ENCODE measurements at places on chromosomes 7 and 10. TPM values are rescaled to one million over a fixed set of nuclear protein-coding genes. Genes with fewer than 3 reads are reported as not detected.

The STAM gene
- polyA plus RNA-seq = 10.5 TPM

The ZNF487 gene
- 8.8 TPM for polyA plus RNA-seq

The CFAP69 gene
- 1.8 TPM for polyA plus RNA-seq

The FBXO24 gene
- not detected for polyA plus RNA-seq

The TUBGCP2 gene
- polyA plus RNA-seq = 11.3 TPM

The CLRN3 gene
- polyA plus RNA-seq = 6.3 TPM

- H3K4me3 ChIP-seq = peak overlapping the region; percentile 72
- peak overlapping the region; percentile 2 for H3K27ac ChIP-seq
- H3K4me1 ChIP-seq = no peaks in the 10 kb centered on the region
- H3K27me3 ChIP-seq = no peaks in the 10 kb centered on the region
- peak; percentile 85 for DNase-seq
- no peaks in the 10 kb centered on the region for H3K36me3 ChIP-seq
Observed at GRCh38 chr10:21496343-21497176, 28.9 kb downstream of the SKIDA1 start.

DNA sequence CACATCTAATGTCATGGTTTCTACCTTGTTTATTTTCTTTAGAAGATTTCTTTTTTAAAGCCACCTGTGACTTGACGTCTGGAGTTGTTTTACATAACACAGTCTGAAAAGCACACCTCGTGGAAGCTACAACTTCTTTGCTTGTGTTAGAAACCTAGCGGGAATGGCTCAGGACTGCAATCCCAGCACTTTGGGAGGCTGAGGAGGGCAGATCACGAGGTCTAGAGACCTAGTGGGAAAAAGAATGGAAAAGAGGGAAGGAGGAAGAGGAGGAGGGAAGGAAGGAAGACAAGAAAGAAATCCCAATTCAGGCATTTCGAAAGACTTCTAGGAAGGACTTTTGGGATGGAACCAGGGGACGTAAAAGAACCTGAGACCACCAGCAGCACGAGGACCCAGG, 146.3 kb upstream of the CELF2 start:
- H3K27me3 ChIP-seq = no peaks in the 10 kb centered on the region
- H3K27ac ChIP-seq = peak overlapping the region; percentile 87
- H3K4me1 ChIP-seq = peaks cover 5% of the 10 kb centered on the region

- DNase-seq = no peak
- H3K27me3 ChIP-seq = no peaks in the 10 kb centered on the region
- H3K36me3 ChIP-seq = peaks cover 6% of the 10 kb centered on the region
- no peak overlapping the region for H3K27ac ChIP-seq
- no peaks in the 10 kb centered on the region for H3K4me1 ChIP-seq
- no peak overlapping the region for H3K4me3 ChIP-seq
Observed at GRCh38 chr7:141785706-141786552, 4.1 kb upstream of the TAS2R5 start.

DNA sequence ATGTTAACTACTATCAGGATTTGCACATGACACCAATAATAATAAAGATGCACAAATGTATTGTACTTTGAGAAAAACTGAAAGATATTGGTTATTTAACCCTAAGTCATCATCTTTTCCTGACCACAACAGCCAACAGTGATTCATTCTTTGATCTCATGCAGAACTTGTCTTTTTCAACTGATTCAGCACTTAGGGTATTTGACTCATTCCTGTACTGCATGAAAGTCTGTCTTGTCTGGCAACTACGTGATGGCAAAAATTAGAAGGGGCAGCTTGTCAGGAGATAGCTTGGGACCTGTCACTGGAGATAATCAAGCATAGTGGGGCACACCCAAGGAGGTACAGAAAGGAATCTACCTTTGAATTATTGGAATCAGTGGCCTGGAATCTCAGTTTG, 77.8 kb upstream of the LRRC17 start:
- no peaks in the 10 kb centered on the region for H3K27me3 ChIP-seq
- no peaks in the 10 kb centered on the region for H3K36me3 ChIP-seq
- no peak overlapping the region for H3K27ac ChIP-seq
- DNase-seq = no peak
- H3K4me1 ChIP-seq = peaks cover 4% of the 10 kb centered on the region
- no peak overlapping the region for H3K4me3 ChIP-seq

- no peak overlapping the region for H3K27ac ChIP-seq
- H3K4me1 ChIP-seq = no peaks in the 10 kb centered on the region
- H3K36me3 ChIP-seq = no peaks in the 10 kb centered on the region
- H3K27me3 ChIP-seq = no peaks in the 10 kb centered on the region
- no peak for DNase-seq
Observed at GRCh38 chr7:45702751-45703150, 128.6 kb downstream of the ADCY1 start.

GRCh38 chr7:55965100-55965470, 700 bp downstream of the NIPSNAP2 start:
- H3K4me3 ChIP-seq = peak overlapping the region; percentile 90
- no peaks in the 10 kb centered on the region for H3K36me3 ChIP-seq
- H3K27ac ChIP-seq = peak overlapping the region; percentile 62
- DNase-seq = no peak
- no peaks in the 10 kb centered on the region for H3K27me3 ChIP-seq
- no peaks in the 10 kb centered on the region for H3K4me1 ChIP-seq

GRCh38 chr10:33247221-33247922, 87.1 kb downstream of the NRP1 start:
- no peak overlapping the region for H3K4me3 ChIP-seq
- H3K36me3 ChIP-seq = no peaks in the 10 kb centered on the region
- DNase-seq = no peak
- H3K27me3 ChIP-seq = no peaks in the 10 kb centered on the region

- no peak overlapping the region for H3K4me3 ChIP-seq
- H3K27ac ChIP-seq = no peak overlapping the region
- no peaks in the 10 kb centered on the region for H3K4me1 ChIP-seq
- H3K27me3 ChIP-seq = no peaks in the 10 kb centered on the region
- no peaks in the 10 kb centered on the region for H3K36me3 ChIP-seq
- no peak for DNase-seq
Observed at GRCh38 chr7:148135116-148135515, 455.4 kb upstream of the C7orf33 start.

DNA sequence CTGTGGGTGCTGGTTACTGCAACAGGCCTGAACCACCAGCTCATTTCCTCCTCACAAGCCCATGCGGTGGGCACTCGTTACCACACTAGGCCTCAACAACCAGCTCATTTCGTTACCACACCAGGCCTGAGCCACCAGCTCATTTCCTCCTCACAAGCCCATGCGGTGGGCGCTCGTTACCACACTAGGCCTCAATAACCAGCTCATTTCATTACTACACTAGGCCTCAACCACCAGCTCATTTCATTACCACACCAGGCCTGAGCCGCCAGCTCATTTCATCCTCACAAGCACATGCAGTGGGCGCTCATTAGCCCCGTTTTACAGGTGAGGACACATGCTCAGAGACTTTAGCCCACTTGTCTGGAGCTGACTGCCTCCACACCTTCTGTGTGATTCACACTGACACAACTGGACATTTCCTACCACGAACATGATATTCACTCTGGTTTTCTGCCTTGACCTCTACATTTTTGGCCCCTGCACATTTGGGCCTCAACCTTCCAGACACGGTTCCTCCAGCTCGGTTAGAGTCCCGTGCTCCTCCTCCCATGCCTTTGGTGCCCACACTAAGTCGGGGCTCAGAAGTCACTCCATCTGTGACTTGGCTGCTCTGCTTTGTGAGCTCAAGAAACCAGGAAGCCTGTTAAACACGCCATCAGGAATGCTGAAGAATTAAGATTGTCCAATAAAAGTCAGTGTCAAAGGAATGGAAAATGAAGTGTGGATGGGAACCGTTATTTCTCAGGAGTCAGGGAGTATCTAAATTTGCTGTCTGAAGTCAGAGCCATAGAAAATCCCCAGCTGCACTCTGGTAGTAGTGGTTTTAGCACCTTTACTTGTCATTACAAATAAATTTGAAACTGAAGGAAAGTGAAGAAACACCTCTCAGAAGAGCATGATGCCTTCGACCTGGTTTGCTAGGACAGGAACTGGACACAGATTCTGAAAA, 55.8 kb upstream of the LANCL2 start:
- DNase-seq = peak; percentile 50
- H3K4me3 ChIP-seq = no peak overlapping the region
- H3K4me1 ChIP-seq = no peaks in the 10 kb centered on the region
- H3K36me3 ChIP-seq = no peaks in the 10 kb centered on the region

- no peaks in the 10 kb centered on the region for H3K4me1 ChIP-seq
- DNase-seq = no peak
- H3K36me3 ChIP-seq = peaks cover 14% of the 10 kb centered on the region
- H3K27me3 ChIP-seq = no peaks in the 10 kb centered on the region
- no peak overlapping the region for H3K4me3 ChIP-seq
Observed at GRCh38 chr10:73131301-73131700, 21.0 kb downstream of the NUDT13 start.

GRCh38 chr10:78771260-78771659, 297.5 kb upstream of the ZMIZ1 start:
- no peaks in the 10 kb centered on the region for H3K27me3 ChIP-seq
- H3K4me1 ChIP-seq = no peaks in the 10 kb centered on the region
- H3K4me3 ChIP-seq = no peak overlapping the region
- H3K36me3 ChIP-seq = no peaks in the 10 kb centered on the region

DNA sequence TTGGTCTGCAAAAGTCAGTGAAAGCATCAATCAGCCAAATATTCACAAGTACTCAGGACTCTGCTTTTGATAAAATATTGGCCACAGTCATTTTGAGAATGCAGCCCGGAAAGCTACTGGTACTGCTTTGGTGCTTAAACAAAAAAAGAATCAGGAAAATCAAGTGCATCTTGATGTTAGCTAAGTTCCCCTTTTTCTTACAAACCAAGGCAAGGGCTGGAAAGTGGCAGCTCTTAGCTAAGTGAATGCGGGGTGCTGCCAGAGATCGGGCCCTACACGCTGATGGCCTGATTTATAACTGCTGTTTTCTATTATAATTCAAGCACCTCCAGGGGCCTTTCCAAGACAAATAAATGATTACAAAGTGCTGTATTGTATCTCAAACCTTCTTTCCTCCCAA, 136.8 kb upstream of the MGMT start:
- no peaks in the 10 kb centered on the region for H3K36me3 ChIP-seq
- DNase-seq = no peak
- no peaks in the 10 kb centered on the region for H3K27me3 ChIP-seq
- H3K27ac ChIP-seq = no peak overlapping the region
- no peak overlapping the region for H3K4me3 ChIP-seq

DNA sequence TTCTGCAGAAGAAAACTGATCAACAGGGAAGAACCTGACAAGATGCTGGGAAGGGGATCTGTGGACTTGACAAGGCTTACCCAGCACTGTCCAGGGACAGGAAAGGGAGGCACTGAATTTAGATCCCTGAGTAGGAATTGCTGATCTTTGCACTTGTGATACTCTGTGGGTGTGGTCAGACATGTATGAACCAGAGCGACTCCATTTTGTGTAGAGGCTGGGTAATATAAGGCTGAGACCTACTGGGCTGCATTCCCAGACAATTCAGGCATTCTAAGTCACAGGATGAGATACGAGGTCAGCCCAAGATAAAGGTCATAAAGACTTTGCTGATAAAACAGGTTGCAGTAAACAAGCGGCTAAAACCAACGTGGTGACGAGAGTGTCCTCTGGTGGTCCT, 60.7 kb downstream of the CCDC3 start:
- H3K4me3 ChIP-seq = no peak overlapping the region
- H3K4me1 ChIP-seq = peaks cover 24% of the 10 kb centered on the region

- no peak overlapping the region for H3K4me3 ChIP-seq
- H3K27me3 ChIP-seq = no peaks in the 10 kb centered on the region
- H3K36me3 ChIP-seq = no peaks in the 10 kb centered on the region
- DNase-seq = no peak
- H3K4me1 ChIP-seq = no peaks in the 10 kb centered on the region
Observed at GRCh38 chr10:59668096-59668495, 41.6 kb downstream of the SLC16A9 start.

DNA sequence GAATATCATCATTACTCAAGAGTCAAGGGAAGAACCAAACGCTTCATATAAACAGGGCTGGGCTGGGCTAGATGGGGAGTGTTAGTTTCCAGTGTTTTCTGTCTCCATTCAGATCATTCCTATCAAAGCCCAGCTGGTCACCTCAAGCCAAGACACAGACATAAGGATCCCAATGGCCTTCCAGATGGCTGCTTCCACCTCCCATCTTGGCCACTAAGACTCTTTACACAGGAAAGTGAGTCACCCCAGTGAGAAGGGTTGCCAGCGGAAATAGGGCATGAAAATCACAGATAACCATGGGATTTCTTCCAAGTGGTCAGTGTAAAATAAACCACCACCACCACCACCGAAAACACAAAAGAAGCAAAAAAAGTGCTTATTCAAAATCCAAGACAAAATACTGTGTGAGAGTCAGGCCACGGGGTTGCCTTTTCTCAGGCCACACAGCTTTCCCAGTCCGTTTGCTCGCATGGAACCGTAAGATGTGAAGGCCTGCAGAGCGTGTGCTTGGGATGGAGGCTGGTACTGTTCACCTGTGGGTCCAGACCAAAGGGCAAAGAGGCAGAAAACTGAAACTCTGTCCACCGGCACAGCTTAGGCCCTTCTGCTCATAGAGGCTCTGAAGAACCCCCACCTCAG, 5.6 kb downstream of the PRSS2 start:
- DNase-seq = peak; percentile 59
- H3K27ac ChIP-seq = peak overlapping the region; percentile 83
- H3K36me3 ChIP-seq = no peaks in the 10 kb centered on the region
- H3K4me3 ChIP-seq = no peak overlapping the region
- H3K4me1 ChIP-seq = no peaks in the 10 kb centered on the region

DNA sequence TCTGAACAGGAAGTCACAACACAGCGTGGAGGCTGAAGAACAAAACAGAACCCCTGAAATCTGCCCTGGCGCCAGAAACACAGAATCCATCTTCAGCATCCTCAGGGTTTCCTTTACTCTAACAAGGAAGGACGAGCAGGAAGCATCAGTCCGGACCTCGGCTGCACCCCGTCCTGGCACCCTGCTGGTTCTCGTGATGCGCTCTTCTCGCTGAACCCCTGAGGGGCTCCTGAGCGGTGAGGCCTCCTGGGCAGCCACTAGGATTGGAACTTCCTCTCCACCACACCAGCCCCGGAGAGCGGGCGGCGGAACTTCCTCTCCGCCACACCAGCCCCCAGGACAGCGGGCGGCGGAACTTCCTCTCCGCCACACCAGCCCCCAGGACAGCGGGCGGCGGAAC, 461.9 kb downstream of the PTPRN2 start:
- DNase-seq = peak; percentile 49
- H3K27ac ChIP-seq = no peak overlapping the region
- H3K27me3 ChIP-seq = no peaks in the 10 kb centered on the region
- H3K36me3 ChIP-seq = no peaks in the 10 kb centered on the region

DNA sequence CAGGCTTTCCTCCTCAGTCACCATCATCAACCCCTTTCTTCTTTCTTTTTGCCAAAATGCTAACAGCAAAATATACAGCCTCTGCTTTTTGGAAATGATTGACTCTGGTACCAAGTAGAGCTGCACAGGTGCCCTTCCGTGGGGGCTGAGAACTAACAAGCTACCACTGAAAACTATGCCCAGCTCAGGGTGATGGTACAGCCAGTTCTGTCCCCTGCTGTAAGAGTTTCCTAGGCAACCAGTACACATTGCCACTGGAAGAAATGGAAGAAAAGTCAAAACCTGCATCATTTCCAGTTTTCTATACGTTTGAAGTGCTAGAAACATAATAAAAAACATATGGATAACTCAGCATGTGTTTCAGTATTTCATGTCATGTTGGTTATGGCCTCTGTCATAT, 297.5 kb downstream of the PRKG1 start:
- no peaks in the 10 kb centered on the region for H3K27me3 ChIP-seq
- H3K36me3 ChIP-seq = no peaks in the 10 kb centered on the region
- no peak for DNase-seq
- H3K4me3 ChIP-seq = no peak overlapping the region
- H3K27ac ChIP-seq = no peak overlapping the region
